ENCODE measurements at places on chromosomes 16 and 17.

GRCh38 chr17:71187145-71187878 is 933.5 kb upstream of the SOX9 start:
- DNase-seq = no peak

GRCh38 chr16:11253995-11254912 is 1.8 kb downstream of the SOCS1 start:
- DNase-seq = no peak

GRCh38 chr16:22161999-22162655 is at the start of gene SDR42E2:
Gene SDR42E2 (plus strand): TSS chr16:22162506. CDS start chr16:22165583, 3,077 bp downstream.
- no peak for DNase-seq

DNA sequence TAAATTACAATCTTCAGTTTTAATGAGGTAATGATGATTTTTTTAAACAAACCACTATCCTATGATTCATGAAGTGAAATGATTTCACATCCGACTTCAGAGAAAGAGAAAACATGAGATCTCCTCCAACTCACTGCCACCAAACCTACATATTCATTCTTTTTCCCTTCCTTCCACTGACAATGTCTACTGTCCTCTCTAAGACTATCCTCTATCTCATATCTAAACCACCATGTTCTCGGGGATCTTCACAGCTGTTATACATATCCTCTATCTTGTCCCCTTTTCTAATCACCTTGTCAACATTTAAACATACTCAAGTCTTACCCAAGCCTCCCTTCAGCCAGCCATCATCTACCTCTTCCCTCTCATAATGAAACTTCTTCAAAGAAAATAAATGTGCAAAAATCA is 53.5 kb downstream of the SMURF2 start:
- DNase-seq = no peak
